ENCODE measurements at places on chromosomes 2 and 18.

GRCh38 chr2:16470936-16471490 lies 194.6 kb downstream of the CYRIA start:
- DNase-seq: no peak

GRCh38 chr2:241820625-241821384 lies 11.8 kb downstream of the NEU4 start:
- no peak for DNase-seq

GRCh38 chr2:64854773-64855237 lies 134.4 kb upstream of the SLC1A4 start:
- DNase-seq: no peak

DNA sequence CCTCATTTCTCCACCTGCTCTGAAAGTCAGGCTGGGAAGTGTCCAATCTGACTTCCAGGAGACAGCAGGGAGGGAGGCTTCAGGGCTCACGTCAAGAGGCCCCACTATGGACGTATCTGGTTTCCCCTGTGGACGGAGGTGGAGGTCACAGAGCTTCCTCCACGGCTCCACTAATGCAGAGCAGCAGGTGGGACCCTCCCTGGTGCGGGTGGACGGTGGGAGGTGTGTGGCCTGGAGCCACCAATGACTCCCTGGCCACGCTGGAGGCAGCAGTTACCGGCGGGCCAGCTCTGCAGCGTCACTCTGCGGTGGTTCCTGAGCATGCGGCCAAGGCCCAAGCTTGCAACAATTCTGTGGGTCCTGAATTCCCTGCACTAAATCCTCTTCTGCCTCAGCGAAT lies 9.0 kb downstream of the CRACDL start:
- DNase-seq: no peak

DNA sequence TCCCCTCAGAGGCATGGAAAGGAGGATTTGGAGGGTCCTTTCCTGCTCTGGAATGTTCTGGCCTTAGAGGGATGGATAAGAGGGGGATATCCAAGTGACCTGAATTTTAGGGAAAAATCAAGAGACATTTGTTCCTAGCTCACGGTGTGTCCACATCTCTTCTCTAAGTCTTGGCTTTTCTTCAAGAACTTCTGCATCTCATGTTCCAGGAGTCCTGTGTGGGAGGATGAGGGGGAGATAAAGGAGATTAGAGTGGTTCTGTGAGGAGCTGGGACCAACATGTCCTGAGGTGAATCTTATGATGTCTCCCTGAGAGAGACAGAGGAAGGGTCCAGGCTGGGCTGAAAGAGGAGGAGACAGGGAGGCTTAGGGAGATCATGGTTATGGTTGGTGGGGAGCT lies 11.7 kb downstream of the EMX1 start:
- DNase-seq: no peak

All from stimulated activated CD4-positive, alpha-beta T cell treated with anti-CD3 and anti-CD28 coated beads, Interleukin-15, amount 100 ng/mL, for 24 hours (primary cell).